Anterior cingulate cortex (tissue), 58 donors: ENCODE measurements at places on chromosomes 16 and 17.
A peak's percentile ranks its signal among the peaks of the same experiment; 100 is the strongest.

GRCh38 chr16:25614716-25615265 is 77.0 kb upstream of the HS3ST4 start:
- no peak for DNase-seq

DNA sequence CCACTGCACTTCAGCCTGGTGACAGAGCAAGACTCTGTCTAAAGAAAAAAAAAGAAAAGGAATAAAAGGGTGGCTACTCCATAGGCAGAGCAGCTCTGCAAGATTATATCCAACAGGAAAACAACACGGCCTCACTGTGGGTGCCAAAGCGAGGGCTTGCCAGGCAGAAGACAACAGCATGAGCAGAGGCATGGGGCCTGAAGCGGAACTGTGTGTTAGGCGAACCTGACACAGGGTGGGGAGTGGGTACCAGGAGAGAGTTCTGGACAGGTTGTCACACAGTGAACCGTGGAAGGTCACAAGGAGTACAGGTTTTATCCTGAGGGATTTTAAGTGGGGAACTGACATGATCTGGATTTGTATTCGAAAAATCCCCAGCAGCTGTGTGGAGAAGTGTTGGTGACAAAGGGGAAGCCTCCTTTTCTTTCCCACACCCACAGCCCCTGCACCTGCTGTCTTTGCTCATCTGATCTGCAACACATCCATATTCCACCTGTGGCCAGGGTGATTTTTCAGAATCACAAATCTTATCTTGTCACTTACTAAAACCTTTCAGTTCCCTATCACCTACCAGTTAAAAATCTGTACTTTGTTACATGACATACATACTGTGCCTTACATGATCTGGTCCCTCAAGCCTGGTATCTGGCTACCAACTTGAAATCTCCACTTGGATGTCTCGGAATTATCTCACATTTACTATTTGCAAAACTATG is 23.2 kb upstream of the ARHGAP17 start:
- no peak for DNase-seq

GRCh38 chr16:65254144-65254543 is 132.3 kb upstream of the CDH11 start:
- no peak for DNase-seq

- no peak for DNase-seq
These were observed 18.1 kb downstream of the PPL start for GRCh38 chr16:4918781-4919251.

GRCh38 chr16:255183-255582 is 20.6 kb downstream of the RGS11 start:
- DNase-seq: no peak

DNA sequence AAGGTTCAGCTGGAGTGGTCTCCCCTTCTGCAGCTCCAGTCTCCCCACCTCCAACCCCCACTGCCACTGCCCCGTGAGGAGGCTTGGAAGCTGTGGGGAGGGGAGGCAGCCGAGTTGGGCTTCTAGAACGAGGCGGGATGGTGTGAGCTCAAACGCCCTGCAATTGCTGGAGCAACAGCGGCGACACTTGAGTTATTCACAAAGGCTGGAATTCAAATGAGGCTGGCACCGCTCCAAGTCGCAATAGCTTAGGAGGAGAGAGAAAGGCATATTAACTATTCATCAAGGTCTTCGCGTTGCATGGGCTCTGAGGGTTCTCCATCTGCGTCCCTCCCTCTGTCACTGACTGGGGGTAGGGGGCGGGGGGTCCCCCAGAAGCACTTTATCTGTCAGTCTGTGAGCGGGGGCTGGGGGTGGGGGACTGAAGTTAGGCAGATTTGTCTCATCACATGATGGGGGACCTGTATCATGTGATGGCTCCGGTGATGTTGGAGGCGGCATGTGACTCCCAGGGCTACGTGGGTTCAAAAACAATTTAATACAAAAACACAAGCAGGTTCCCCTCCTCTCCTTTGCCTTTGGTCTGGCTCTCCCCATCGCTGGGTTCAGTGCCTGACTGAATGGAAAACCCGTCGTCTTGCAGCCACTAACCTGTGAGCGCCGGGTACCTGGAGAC is 70.5 kb downstream of the RBBP6 start:
- peak; percentile 83 for DNase-seq

GRCh38 chr17:41885733-41886132 is 20.5 kb upstream of the KLHL11 start:
- DNase-seq: no peak

GRCh38 chr17:59074494-59074893 is 32.2 kb downstream of the TRIM37 start:
- no peak for DNase-seq

- DNase-seq: no peak
These were observed 44.4 kb downstream of the HAPSTR1 start for GRCh38 chr16:9135797-9136196.

DNA sequence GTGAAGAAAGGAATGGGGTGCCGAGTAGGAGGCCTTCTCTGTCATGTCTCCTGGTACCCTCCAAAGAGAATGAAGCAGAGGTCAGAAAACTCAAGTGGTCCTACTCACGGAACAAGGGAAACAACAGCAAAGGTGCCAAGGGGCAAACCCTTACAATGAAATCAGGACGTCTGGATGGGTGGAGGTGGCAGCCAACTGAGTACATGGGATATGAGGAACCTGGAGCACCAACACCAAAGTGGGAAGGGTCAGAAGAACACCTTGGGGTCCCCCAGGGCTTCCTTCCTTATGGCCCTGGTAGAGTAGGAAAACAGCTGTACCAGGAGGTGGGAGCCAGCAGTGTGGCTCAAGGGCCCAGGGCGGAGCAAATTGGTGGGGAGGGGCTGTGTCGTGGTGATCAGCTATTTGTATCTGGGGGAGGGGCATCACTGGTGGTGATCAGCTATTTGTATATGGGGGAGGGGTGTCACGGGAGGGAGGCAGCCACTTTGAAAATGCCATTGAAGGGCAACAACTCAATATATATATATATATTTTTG is 643 bp downstream of the HIGD1B start:
- no peak for DNase-seq

- no peak for DNase-seq
These were observed 13.5 kb upstream of the ERCC4 start for GRCh38 chr16:13906168-13907089.

DNA sequence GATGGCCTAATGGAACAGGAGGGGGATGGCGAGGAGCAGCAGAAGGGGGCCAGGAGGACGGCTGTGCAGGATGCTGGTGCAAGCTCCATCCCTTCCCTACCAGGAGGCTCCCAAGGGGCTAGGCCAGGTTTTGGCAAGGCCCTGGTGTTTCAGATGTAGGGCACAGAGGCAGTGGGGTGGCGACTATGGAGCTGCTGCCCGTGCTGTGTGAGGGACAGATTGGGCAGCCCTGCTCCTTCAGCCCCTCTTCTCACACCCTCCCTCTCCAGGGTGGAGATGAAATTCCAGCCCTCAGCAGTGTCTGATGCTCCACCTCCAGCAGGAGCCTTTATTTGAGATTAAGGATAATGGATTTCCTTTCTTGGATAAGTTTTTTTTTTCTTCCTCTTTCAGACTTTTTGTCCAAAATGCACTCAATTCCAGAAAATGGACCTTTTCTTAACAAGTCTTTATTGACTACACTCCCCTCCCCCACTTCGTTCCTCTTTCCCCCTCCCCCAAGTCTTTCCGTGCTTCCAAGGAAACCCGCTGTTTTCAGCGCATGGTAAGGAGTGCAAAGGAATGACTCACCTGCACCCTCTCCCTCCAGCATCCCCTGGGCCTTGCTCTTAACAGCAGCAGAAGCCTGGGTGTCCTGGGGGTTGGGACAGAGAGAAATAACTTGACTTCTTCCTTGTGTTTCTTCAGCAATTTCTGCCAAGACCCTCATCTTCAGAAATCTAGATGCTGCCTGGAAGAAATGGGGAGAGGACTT is 95.2 kb downstream of the CCDC182 start:
- DNase-seq: no peak

DNA sequence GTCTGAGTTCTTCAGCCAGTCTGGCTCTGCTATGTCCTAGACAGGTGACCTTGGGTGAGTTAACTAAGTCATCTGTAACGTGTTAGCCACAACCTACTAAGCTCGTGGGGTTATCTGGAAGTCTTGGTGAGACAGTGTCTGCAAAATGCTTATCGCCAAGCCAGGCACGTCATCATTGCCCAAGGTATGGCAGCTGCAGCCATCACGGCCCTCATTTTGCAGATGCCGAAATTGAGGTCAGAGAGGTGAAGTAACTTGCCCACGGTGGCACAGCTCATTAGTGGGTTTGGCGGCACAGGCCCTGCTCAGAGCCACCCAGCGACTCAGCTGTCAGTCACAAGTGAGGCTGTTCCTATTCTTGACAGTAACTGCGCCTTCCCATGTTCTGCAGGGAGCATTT is 79.8 kb downstream of the CMIP start:
- DNase-seq: no peak

GRCh38 chr17:35479271-35479670 is 30.7 kb upstream of the SLFN13 start:
- DNase-seq: no peak

DNA sequence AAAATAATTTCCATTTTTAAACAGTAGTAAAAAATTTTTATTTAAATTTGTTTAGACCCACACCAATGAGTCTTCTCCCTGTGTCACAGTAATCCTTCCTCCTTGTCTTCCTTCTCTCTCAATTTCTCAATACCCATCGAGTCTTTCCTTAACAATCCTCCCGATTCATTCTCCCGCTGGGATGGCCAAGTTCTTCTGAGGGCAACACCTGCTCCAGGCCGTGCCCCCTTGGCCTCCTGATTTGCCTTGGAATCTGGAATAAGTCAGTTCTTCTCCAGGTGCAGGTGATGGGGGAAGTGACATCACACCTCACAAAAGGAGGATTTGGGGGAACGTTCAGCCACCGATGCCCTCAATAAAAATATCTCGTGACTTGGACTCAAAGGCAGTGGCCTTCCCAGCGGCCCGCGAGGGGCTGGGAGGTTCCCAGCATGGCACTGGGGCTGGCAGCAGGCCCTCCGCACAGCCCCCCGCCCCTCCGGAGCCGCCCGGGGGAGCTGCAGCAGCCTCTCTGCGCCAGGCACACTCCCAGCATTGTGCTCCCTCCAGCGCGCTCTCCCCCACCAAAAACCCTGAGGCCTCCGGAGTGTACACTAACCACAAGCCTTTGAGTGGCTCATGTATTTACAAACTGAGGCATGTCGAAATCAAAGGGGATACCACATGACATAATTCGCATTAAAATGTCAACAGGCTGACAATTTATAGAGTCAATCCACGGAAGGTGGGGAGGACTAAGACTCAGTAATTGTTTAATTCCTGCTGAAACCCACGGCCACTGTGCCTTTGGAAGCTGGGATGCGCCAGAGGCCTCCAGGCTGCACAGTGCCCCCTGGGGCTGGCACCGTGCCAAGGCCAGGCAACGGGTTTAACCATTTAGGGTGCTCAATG is 120.5 kb downstream of the ZFHX3 start:
- DNase-seq: no peak

DNA sequence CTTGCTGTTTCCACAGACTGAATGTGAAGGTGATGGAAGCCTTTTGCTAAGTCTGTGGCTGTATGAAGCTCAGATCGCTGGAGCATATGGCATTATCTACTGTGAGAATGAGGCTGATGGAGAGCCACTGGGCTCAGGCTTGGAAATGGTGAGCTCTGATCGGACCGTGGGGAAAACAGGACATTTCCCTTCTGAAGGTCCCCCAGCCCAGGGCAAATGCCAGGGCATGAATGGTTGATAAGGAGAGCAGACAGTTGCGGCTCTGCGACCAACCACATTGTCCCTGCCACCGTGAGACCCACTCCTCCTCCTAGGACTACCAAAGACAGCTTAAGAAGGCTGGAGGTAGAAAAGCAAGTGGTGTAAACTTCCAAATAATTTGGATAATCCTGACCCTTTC is 4.7 kb upstream of the CUEDC1 start:
- DNase-seq: no peak

GRCh38 chr16:1993731-1994131 is 4.0 kb downstream of the SYNGR3 start:
- DNase-seq: no peak

DNA sequence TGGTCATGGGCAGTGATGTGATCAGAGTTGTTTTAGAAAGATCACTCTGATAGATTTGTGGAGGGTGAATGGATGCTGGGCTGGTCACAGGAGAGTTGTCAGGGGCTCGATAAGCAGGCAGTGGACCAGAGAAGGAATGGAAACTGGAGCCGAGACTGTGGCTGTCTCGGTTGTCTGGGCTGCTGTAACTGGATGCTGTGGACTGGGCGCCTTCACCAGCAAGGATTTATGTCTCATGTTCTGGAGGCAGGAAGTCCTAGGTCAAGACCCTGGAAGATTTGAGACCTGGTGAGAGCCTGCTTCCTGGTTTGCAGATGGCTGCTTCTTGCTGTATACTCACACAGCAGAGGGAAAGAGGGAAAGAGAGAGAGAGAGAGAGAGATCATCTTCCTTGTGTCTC is 203.6 kb downstream of the HS3ST4 start:
- DNase-seq: no peak

DNA sequence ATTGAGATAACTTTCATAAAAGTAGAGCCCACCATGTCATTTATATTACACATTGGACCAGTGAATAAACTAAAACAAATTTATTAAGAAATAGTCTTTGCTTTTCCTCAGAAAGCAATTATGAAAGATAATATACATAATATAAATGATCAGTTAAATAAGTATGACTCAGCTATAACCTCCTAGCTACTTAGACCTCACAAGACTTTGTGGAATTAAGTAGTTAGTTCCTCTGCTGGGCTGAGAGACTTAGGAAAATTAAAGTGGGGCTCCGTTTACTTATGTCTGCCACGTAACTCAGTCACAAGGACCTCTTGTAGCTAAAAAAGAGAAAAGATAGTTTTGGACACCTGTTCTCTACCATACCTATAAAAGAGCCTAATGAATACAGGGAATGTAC is 76.9 kb downstream of the MRTFB start:
- DNase-seq: no peak

- no peak for DNase-seq
These were observed 39.3 kb downstream of the TADA2A start for GRCh38 chr17:37446027-37446426.

GRCh38 chr17:28491860-28492259 is 14.3 kb upstream of the FOXN1 start:
- no peak for DNase-seq

GRCh38 chr17:7530023-7530900 is 18.6 kb upstream of the TNFSF12 start:
- DNase-seq: no peak

GRCh38 chr16:68860978-68861892 is 17.9 kb downstream of the TANGO6 start:
- no peak for DNase-seq
